HL-60 (cell line): ENCODE measurements at places on chromosomes 16 and 17.

GRCh38 chr17:35314415-35315216 is 58.8 kb downstream of the SLFN11 start:
- no peak for DNase-seq

DNA sequence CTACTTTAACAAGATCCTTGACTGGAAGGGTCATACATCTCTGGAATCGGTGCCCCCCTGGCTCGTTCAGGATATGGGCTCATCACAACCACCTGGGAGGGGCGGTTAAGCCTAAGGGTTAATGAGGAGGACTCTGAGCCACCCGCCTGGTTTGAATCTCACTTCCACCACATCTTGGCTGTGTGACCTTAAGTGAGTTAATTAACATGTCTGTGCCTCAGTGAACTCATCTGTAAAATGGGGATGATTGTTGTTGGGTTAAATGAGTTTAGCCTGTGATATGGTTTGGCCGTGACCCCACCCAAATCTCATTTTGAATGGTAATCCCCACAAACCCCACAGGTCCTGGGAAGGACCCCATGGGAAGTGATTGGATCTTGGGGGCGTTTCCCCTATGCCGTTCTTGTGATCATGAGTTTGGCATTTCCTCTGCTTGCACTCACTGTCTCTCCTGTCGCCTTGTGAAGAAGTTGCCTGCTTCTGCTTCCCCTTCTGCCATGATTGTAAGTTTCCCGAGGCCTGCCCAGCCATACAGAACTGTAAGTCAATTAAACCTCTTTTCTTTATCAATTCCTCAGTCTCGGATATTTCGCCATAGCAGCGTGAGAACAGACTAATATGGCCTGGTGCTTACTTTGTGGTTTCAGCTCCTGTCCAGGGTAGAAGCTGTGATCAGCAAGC is 214.0 kb upstream of the CIBAR2 start:
- no peak for DNase-seq

GRCh38 chr17:51443646-51444045 is 183.3 kb downstream of the UTP18 start:
- no peak for DNase-seq

DNA sequence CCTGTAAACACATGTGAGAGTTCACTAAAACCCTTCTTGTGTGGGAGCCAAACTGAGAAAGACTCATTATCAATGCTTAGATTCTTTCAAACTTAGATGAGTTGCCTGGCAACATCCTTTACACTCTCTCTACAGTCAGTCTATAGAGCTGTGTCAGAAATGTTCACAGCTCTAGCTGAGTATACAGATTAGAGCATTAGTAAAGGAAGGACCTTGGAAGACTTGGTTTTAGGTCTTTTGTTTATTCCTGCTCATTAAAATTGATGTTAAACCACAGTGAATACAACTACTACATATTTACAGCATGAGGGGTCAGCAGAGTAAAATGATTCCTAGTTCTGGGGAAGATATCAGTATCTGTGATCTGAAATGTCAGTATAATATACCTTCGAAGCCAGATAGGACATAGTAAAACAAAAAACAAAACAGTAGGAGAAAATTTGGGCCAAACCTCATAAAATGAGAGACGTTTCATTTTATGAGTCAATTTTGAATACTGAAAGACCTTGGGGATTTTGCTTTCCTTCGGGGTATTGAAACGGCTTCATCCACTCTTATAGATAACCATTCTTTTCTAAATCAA is 186.0 kb downstream of the TANC2 start:
- no peak for DNase-seq

DNA sequence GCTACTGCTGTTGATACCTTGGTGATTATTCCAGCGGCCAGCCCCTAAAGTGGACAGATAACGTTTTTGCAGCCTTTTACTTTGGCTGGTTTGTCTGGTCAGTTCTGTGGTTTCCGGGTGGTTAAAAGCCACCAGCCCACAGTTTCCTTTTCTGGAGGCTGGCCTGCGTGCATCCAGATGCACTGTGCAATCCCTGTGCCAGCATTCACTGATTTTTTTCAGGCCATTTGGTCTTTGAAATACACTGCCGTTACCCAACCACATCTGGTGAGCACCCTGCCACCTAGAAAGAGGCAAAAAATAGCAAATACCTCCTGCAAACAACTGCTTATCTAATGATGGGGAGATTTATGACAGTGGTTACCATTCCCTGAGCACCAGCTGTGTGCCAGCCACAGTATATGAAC is 797 bp downstream of the NUDT7 start:
- peak; percentile 65 for DNase-seq

DNA sequence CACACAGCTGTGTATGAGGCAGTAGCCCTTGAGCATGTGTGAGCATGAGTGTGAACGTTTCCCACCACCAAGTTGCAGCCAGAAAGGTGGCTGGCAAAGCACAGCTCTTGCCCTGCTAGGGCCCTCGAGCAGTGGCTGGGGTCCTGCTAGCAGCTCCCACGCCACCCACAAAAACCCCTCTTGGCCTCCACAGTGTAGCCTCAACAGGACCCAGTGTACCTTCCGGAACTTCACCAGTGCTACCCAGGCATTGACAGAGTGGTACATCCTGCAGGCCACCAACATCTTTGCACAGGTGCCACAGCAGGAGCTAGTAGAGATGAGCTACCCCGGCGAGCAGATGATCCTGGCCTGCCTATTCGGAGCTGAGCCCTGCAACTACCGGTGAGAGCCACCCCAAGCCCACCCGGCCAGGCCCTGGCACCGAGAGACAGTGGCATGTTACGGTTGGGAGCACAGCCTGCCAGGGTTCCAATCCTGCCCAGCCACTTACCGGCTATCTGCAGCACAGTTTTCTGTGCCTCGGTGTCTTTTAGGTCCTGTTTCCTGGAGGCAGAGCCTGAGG is 53.1 kb downstream of the SCNN1B start:
- DNase-seq = no peak
